ENCODE measurements at places on chromosomes 2 and 18. TPM values are rescaled to one million over a fixed set of nuclear protein-coding genes. Genes with fewer than 3 reads are reported as not detected.

Gene MC2R
- not detected for total RNA-seq

Gene ACYP2
- 62.6 TPM for total RNA-seq

Gene TBR1
- total RNA-seq: not detected

Gene SLC5A7
- 0.11 TPM for total RNA-seq

Gene BCL2
- 7.4 TPM for total RNA-seq

Gene TMEM163
- 0.46 TPM for total RNA-seq

Gene GKN2
- total RNA-seq: not detected

Gene KCNG2
- total RNA-seq: not detected

Gene NT5C1B
- total RNA-seq: not detected

Gene CRYGD
- total RNA-seq: not detected

Gene SIX3
- total RNA-seq: not detected

Gene CNRIP1
- total RNA-seq: 12.5 TPM

Gene GALR1
- total RNA-seq: not detected

Gene FECH
- 35.2 TPM for total RNA-seq

Gene TCF7L1
- total RNA-seq: 9.3 TPM

Gene TUBA4A
- total RNA-seq: 128 TPM

Gene CFAP210
- total RNA-seq: 0.11 TPM

Gene DCC
- total RNA-seq: not detected

Gene ATOH8
- total RNA-seq: 29.1 TPM

Gene MAP3K2
- total RNA-seq: 23.4 TPM

Gene ATIC
- 55.0 TPM for total RNA-seq

Gene DOK6
- total RNA-seq: 6.3 TPM

Gene PER2
- total RNA-seq: 4.7 TPM

Gene ASXL2
- total RNA-seq: 21.7 TPM

Gene ANTXR1
- 31.9 TPM for total RNA-seq

Gene GREB1L
- 6.4 TPM for total RNA-seq

Gene C1GALT1C1L
- total RNA-seq: 0.62 TPM

Gene SERPINB13
- total RNA-seq: not detected

Gene GAL3ST2
- total RNA-seq: not detected

Gene LRP1B
- not detected for total RNA-seq

Gene CFAP53
- total RNA-seq: not detected

Gene ARHGAP25
- 9.4 TPM for total RNA-seq

Gene ZNF892
- total RNA-seq: 2.5 TPM

Gene GULP1
- total RNA-seq: 6.7 TPM

Gene REEP1
- total RNA-seq: 23.6 TPM

Gene GPR75
- total RNA-seq: 0.51 TPM

Gene GALNT13
- total RNA-seq: not detected

Gene KIAA1328
- total RNA-seq: 3.9 TPM

Gene PRKAG3
- total RNA-seq: not detected

Gene C1QL2
- not detected for total RNA-seq

Gene SLC16A14
- 5.4 TPM for total RNA-seq

Gene AQP12A
- total RNA-seq: not detected

Gene CIB4
- not detected for total RNA-seq

Gene GREB1
- 11.4 TPM for total RNA-seq

Gene MC5R
- total RNA-seq: not detected

Gene MC4R
- not detected for total RNA-seq

Gene RUFY4
- not detected for total RNA-seq

Gene C2orf74
- 30.1 TPM for total RNA-seq

Gene TDRD15
- not detected for total RNA-seq

Gene LYPD6B
- not detected for total RNA-seq

Gene DNAH7
- total RNA-seq: 0.05 TPM

Gene LYPD1
- not detected for total RNA-seq

Gene RAD51AP2
- total RNA-seq: 0.11 TPM

Gene ADGRF3
- 0.16 TPM for total RNA-seq

Gene KIF5C
- total RNA-seq: 0.87 TPM

Data from Right ventricle myocardium inferior (tissue), 1 donor.